T follicular helper cell (primary cell): ENCODE measurements at places on chromosomes 16 and 17.

GRCh38 chr17:40343219-40344119 is 21.1 kb downstream of the GJD3 start:
- DNase-seq = no peak

DNA sequence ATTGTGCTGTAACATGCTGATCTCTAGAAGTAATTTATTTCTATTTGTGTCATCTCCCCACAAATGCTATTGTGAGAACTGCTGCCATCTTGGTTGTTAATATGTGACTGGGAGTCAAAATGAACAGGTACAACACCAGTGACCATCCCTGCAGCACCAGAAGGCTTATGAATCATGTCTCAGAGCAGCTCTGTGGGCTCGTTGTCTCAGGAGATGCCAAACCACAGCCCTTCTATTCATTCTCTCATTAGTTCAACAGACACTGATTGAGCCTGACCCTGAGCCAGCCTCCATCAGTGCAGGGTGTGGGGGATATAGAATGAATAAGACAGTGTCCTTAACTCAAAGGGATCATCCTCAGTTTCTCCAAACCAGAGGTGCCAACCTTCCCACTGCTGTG is 92.5 kb downstream of the UTP18 start:
- no peak for DNase-seq

GRCh38 chr17:20992987-20993862 is 49.6 kb downstream of the USP22 start:
- peak; percentile 57 for DNase-seq

- no peak for DNase-seq
These were observed 18.2 kb upstream of the NOS2 start for GRCh38 chr17:27818401-27819105.

DNA sequence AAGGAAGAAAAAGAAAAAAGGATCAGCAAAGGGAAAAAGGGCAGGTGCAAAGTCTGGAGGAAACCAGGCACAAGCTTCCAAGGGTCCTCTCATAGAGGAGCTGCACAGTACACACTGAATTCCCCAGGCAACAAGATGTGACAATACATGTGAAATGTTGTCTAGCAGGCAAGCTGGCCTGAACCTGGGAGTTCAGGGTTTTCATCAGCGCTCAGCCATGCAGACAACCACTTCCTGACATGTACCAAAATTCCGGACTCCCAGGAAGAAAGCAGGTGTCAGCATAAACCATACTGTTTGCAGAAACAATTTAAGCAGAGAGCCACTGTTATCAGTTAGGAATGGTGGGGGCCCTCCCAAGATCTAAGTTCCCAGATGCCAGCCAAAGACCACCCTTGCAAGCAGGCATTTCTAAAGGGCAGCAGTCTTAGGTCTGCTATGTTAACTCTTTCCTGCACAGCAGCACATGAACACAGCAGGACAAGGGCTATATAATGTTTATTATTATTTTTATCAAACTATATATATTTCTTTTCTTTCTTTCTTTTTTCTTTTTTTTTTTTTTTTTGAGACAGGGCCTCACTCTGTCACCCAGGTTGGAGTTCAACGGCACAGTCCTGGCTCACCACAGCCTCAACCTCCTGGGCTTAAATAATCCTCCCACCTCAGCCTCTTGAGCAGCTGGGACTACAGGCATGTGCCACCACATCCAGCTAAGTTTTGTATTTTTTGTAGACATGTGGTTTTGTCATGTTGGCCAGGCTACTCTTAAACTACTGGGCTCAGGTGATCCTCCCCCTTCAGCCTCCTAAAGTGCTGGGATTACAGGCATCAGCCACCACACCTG is 10.1 kb downstream of the TK2 start:
- DNase-seq = no peak

DNA sequence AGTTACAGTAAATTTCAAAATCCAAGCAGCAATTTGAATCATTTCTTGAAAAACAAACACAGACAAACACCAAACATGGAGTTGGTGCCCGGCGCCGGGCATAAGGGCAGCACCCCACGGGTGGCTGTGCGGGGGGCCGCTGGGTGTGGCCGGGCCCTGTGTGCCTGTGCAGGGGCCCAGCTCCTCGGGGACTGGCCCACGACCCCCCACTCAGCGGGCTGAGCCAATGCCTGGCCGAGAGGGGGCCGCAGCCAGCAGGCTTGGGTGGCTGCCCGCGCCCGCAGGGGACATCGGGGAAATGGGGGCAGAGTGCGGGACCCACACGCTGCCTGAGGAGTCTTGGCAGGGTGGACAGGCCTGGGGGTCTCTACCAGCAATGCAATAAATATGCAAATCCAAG is 12.8 kb upstream of the DUS1L start:
- DNase-seq = no peak

DNA sequence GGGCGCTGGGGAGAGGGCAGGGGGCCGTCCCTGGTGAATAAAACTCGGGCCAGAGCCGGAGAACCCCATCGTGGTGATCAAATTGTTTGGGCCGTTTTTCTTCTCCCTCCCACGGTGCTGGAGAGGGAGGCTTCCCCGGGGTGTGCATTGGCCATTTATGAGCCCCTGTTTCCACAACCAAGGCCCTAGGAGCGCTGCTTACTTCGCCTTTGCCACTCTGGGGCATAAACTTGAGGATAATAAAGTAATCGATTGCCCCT is 544 bp downstream of the CCP110 start:
- DNase-seq = no peak

GRCh38 chr17:77609553-77610517 is 348.7 kb upstream of the TNRC6C start:
- peak; percentile 47 for DNase-seq

GRCh38 chr17:422196-422930 is 69.8 kb upstream of the RPH3AL start:
- no peak for DNase-seq

DNA sequence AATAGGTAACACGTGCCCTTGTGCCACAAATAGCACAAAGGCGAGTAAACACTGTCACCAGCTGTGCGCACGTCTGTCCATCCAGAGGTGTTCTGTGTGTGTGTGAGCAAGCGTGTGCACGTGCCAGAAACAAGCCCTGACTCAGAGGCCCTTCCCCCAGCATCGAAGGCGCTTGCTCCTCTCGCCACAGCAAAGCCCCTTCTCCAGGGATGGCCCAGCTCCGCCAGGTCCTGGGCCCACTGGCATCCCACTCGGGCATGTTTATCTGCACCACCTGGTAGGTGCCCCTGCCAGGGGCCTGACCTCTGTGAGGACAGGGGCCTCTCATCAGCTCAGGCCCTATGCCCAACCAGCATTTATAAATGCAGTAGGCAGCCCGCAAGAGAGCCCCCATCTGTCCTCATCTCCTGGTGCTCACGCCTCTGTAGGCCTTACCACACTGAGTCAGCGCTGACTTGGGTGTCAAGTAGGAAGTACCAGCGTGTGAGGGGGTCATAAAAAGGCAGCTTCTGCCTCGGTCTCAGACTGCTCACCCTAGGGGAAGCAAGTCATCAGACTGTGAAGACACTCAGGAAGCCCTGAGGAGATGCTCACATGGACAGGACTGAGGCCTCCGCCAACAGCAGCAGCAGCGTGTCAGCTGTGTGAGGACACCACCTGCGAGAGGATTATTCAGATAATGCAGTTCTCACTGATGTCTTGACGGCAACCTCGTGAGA is 10.8 kb downstream of the TMEM235 start:
- DNase-seq = no peak

- DNase-seq = no peak
These were observed 112.6 kb upstream of the LHX1 start for GRCh38 chr17:36824678-36825101.

DNA sequence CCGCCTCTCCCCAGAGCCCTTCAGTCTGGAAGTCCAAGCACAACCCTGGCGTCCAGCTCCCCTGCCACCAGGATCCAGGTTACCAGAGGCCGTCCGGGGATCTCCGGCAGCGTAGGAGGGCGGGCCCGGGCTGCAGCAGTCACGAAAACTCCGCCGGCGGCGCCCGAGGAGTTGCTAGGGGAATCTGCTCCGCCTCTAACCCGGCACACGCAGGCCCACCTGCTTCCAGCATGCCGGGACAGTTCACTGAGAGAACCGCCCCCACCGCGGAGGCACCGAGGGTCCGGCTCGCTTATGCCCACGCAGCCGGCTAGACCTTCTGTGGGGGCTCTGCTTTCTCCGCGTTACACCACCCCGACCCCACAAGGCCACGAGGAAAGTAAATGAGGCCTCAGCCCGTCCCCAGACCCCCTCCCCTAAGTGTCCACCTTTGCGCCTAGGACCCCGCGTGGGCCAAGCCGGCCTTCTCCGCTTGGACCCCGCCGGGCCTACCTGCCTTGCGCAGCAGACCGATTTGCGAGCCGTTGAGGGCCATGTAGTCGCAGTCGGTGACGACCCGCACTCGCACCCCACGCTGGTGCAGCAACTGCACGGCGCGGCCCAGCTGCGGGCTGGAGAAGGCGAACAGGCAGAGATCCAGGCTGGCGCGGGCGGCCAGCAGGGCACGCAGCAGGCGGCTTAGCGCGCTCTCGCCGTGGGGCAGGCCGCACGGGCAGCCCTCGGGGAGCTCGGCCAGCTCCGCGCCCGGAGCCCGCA is 587 bp downstream of the PLD6 start:
- DNase-seq = peak; percentile 38

DNA sequence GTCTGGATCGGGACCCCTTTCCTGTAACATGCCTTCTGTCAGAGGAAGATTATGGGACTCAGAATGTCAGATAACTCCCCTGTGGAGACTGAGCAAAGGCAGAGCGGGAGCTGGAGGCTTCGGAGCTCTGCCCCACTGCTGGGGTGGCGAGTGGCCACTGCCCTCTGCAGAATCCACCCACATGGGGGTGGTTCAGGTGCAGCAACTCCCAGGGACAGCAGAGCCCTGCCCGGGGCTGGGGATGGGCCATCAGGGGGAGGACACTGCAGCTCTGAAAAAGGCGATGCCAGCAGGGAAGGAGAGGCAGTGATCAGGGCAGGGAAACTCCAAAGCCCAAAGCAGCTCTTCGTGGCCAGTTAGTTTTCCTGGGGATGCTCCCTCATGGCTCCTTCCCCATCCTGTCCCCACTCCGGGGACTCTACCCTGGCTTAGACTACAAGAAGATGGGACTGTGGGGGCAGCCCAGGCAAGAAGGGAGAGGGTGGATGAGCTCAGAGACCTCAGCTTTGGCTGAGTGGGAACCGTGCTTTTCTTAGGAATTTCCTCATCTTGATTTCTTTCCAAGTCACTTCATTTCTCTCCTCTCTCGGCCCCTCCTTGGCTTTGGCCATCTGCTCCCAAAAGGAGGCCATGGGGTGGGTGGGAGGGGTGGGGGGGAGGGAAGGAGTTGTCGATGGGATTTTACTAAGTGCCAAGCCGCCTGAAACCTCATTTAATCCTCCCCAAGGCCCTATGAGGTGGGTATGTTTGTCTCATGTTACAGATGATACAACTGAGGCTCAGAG is 4.0 kb downstream of the CA4 start:
- DNase-seq = no peak

- DNase-seq = peak; percentile 42
These were observed 561 bp downstream of the ZNF423 start for GRCh38 chr16:49855280-49855821.

GRCh38 chr17:67994817-67995569 is 1.3 kb downstream of the C17orf58 start:
- DNase-seq = no peak

DNA sequence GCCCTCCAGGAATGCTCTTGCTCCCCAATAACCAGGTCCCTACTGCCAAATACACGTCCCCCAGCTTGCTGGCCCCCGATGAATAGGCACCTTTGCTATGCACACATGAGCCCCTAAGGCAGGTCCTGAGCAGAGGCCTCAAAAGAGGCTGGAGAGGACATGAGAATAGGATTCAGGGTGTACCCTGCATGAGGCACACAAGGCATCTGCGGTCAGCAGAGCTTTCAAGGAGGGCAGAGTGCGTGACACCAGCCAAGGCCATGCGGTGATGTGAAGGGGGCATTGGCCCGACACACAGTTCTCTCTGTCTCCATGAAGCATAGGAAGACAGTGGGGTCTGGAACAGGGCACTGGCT is 6.9 kb downstream of the SEZ6L2 start:
- no peak for DNase-seq

- no peak for DNase-seq
These were observed 19.9 kb upstream of the RSL1D1 start for GRCh38 chr16:11871193-11871592.

GRCh38 chr17:4333041-4333440 is 33.4 kb downstream of the UBE2G1 start:
- no peak for DNase-seq

GRCh38 chr16:24801761-24802302 is 43.9 kb upstream of the SLC5A11 start:
- DNase-seq = no peak

- DNase-seq = no peak
These were observed 88.8 kb upstream of the ANKFN1 start for GRCh38 chr17:56064506-56064905.

DNA sequence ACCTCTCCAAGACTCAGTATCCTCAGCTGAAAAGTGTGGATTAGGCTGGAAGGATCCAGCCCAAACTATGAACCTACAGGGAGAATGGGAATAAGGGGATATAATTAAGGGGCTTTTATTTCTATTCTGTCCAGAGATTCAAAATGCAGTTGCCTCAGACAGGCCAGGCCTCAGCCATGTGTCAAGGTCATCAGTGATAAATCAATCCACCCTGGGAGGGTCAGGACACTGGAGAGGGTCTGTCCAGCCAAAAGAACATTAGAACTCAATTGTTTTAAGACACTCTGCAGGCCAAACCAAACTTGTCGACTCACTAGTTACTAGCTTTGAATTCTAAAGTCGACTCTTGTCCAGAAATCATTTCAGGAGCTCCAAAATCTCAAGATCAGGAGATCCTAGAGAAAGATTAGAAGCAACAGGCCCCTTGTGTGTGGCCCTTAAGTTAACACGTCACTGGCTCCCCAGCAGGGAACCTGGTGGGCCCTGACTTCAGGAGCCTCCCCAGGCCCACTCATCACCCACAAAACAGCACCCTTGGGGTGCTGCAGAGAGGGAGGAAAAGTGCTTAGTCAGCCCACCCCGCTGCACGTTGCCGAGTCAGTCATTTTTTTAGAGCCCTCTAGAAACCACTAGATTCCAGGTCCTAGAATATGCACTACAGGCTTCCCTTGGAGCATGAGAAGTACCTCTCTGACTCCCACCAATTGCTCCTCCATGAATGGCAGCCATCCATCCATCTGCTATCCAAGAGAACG is 156.8 kb downstream of the XYLT1 start:
- no peak for DNase-seq

DNA sequence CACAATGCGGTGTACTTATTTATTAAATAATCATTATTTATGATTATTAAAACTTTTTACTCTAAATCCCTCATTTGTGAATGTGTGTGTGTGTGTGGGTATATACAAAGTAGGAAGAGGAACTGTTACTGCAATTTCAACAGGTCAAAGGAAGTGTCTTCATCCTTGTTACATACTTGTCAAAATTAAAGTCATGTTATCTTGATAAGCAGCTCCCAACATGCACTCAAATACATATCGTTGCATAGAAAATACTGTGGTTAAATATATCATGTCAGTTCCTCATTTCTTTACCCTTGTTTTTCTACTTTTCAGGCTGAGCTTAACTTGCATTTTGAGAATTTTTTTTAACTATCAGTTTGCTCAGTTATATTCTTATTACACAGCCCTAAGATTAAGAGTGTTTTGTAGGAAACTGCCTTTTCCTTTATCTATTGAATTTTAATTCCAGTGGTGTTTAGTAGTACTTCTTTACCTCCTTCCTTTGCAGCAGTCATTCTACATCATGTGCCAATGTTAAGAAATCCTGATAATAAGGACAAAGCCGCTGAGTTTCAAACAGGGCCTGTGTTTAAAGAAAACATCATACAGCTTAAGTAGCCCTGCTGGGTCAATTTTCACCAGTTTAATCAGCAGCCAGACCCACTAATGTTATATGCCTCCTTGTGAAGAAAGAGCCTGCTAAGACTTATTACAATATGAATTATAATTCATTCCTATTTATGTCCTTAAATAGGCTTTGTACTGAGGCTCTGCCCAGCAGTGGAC is 7.2 kb downstream of the EFCAB5 start:
- no peak for DNase-seq
